Germinal center (tissue), 1 donor: ENCODE measurements at places on chromosomes 7 and 10.

DNA sequence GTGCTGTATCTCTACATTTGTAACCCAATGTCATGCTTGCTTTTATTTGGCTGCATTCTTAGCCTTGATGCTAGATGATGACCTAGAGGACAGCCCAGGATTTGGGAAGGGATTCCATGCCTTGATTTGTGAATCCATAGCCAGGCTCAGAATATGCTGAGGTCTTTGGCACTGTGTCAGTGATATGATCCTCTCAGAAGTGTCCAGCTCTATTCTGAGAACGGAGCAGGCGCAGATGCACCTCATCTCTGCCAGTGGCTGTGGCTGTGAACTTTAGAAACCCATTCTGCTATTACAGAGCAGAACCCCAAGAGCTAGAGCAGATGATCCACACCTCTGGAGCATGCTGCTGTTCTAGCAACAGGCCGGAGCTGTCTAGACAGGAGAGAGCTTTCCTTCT, 212.8 kb downstream of the TRIL start:
- no peak for DNase-seq

DNA sequence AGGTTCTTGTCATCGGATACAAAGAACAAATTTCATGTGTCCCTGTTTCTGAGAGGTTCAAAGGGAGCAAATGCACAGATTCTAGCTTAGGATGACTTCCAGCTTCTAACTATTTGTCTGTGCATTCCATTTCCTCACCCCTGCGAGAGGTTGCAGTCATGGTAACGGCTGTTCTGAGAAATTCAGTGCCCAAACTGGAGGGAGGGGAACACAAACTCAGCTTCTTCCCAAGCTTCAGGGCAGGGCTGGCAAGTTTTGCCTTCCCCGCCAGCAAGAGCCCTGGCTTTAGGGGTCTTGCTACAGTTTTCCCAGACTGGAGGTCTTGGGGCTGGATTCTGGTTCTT, 11.1 kb downstream of the FAS start:
- no peak for DNase-seq

DNA sequence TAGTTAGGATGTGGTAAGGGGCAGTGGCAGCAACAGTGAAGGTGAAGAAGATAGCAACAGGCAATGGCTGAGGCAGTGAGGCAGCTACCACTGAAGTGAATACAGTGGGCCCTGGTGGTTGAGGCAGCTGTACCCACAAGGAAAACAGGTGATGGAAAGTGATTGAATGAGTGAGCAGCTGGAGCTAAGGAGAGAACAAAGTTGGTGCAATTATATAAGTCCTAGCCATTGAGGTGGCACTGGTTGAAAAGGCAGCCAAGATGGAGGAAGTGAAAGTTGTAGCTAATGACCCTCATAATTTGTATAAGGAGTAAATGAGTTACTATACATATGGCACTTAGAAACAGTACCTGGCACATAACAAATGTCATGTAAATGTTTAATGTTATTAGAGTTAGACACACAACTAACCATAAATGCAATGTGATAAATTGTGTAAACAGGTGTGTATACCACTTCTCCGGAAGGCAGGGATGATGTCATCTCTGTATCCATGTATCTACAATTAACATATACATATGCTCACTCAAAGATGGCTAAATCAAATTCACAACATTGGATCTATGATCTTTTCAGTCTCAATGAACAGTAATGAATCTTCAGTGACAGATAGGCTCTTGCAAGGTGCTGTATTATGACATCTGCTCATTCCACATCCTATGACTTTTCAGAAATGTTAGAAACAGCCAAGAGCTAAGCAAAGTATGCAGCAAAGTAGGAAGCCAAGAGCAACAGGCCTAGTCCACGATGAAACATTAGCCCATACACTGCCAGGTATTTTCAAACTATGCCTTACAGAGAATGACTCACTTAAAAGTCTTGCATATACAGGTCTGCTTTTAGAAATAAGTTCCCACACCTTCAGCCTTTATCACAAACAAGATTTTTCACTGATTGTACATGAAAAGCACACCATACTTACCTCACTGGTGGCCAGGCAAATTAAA, 10.7 kb downstream of the XPNPEP1 start:
- peak; percentile 83 for DNase-seq

GRCh38 chr10:87761892-87762291, 56.1 kb downstream of the ATAD1 start:
- no peak for DNase-seq

DNA sequence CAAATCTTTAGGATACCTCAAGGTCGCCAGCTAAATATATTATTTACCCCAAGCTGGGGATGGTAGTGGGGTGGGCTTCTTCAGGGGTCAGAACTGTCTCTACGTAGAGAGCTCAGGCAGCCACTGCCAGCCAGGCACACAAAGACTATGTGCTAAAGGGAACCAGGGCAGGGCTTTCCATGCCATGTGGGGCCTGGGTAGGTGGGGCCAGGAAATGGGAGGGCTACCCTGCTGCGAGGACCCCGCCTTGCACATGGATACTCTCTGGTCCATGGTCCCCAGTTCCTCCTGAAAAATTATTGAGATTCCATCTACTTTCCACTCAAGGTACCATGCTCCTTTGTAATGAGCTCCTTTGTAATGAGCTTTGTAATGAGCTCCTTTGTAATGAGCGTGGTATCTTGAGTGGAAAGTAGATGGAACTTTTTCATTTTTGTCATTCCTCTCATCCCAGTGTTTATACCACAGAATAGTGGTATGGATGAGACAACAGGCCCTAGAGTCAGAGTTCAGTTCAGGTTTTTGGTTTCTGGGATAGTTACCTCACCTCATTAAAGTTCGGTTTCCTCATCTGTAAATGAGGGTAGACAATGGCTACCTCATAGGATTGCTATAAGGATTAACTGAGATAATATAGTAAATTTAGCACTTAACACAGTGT, 5.8 kb downstream of the SYNPO2L start:
- no peak for DNase-seq

GRCh38 chr10:49325131-49325915, 26.4 kb downstream of the C10orf71 start:
- DNase-seq = no peak

DNA sequence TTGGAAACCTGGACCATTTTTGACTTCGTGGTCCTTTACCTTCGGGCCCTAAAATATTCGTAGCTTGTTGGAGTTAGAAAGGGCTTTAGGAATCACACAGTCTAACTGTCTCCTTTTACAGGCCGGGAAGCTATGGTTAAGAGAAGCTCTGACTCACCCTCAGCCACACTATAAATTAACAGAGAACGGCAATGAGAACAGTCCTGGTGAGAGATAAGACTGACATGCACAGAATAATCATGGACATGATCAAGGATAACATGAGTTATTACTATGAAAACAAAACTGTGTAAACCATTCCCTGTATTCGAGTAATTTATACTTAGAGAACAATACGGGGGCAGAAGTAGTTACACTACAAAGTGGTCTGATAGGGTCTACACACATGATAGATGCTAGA, 162.5 kb upstream of the MALRD1 start:
- no peak for DNase-seq

DNA sequence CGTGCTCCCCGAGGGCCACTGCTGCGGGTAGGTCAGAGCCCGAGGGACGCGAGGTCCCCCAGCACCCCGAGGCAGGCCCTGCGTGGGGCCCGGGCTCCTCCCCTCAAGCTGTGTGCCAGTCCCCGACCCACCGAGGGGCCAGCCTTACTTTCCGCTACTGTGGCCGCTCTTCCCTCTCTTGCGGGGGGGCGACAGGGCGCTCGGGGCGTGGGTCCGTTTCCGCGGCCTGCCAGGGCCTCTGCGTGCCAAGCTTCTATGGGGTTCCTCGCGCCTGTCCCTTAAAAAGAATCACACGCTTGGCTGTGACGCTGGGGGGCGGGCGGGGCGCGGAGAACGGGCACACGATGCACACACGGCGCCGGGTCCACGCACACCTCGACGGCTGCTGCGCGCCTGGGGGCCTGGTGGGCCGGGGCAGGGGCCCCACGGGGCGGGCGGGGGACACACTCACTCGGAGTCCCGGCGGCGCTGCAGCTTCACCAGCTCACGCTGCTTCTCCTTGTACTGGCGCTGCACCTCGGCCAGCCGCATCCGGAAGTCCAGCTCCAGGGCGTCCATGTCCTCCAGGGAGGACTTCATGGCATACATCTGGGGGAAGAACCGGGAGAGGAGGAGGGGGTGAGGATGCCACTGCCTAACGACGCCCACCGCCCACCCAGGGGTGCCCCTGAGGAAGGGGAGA, 62.0 kb downstream of the TNRC18 start:
- no peak for DNase-seq

GRCh38 chr10:124725171-124725631, 19.0 kb downstream of the FAM53B start:
- DNase-seq = peak; percentile 25

DNA sequence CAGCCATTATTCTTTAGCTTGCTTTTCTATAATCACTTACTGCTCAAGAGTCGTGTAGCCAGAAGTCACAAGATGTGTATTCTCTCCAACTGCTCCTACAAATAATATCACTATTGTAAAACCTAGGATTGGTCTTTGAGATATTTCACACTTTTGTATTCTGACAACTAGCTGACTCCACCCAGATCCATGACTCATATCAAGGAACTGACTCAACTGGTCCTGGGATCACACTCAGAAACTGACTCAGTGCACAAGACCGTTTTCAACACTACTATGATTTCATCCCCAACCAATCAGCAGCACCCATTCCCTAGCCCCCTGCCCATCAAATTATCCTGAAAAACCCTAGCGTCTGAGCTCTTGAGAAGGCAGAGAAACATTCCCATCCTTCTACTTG, 56.5 kb upstream of the ORC5 start:
- DNase-seq = no peak

- DNase-seq = no peak
Measured at GRCh38 chr7:44937426-44937825, 41.4 kb downstream of the MYO1G start.

DNA sequence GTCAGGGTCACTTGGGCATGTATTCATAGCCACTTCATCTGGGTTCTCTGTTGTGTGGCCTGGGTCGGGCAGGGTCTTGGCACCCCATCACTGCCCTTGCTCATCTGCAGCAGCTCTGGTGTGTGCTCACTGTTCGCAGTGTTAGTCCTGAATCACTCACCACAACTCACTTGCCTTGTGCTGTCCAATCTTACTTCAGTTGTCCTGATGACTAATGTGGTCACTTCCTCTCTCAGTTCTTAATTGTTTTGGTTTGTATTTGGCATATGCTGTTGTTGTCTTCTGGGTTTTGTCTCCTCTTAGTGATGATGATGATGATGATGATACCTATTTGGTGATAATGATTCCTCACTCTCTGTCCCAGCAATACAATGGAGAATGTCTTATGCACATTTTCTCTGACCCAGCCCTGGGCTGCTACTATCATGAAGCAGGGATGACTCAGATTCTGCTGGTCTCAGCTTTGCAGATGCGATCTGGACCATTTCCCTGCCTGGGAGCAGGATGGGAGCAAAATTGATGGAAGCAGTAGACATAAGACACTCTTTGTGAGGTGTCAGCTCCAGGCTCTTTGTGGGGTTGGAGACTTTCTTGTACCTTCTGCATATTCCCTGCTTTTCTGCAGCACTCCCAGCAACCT, 17.0 kb downstream of the ADRA2A start:
- no peak for DNase-seq

GRCh38 chr7:29282819-29283414, 88.3 kb downstream of the CHN2 start:
- peak; percentile 59 for DNase-seq

GRCh38 chr7:64877714-64878610, 25.1 kb upstream of the ZNF273 start:
- DNase-seq = no peak

GRCh38 chr7:26166684-26167266, 14.8 kb downstream of the NFE2L3 start:
- no peak for DNase-seq

DNA sequence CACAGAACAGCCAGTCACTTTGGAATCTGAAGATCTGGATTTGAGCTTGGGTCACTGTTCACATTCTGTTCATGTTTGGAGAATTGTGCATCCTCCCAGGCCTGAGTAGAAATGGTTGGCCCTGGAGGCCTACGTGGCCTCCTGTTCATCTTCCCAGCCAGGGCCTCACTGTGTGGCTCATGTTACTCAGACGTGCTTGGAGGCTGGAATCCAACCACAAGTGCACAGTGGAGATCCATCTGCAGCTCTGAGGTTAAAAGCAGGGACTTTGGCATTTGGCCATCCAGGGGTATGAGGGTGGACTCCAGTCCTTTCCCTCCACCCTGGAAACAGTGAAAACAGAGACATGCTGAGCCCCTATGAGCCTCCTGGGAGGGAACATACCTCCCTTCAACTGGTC, 709.0 kb upstream of the IGFBP3 start:
- no peak for DNase-seq

DNA sequence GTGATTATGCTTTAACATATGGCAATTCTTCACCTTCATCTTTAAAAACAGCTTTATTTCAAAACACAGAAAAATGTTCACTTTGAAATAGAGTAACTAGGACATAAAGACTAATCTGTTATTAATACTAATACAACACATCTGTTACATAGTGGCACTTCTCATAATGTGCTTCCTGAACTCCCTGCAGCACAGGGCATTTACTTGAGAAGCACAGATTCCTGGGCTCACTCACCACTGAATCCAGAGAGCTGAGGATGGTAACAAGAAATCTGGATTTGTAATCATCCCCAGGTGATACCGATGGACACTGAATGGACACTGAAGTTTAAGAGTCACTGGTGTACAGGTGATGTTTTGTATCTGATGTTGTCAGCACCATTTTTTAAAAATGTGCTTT, 96.1 kb downstream of the COL28A1 start:
- no peak for DNase-seq

- no peak for DNase-seq
Measured at GRCh38 chr10:8051851-8052257, 2.6 kb upstream of the GATA3 start.

DNA sequence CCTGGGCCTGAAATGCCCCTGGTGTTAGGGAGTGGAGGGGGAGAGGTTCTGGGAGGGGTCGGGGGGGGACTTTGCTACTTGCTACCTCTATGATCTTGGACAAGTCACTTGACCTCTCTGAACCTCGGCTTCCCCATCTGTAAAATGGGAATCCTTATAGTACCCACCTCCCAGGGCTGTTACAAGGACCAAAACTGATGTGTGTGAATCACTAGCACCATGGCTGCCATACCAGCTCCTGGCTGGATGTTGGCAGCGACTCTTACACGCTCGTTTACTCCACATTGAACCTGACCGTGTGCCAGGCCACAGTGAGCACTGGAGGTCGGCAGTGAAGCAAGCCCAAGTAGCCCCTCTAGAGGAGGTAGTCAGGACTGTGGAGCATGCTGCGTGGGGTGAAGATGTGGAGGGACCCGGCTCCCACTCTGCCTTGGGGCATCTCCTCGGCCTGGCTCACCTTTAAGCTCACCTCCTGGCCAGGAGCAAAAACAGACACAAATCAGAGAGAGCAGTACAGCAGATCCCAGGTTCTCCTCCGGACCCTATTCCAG, 28.9 kb downstream of the PPIF start:
- DNase-seq = no peak

DNA sequence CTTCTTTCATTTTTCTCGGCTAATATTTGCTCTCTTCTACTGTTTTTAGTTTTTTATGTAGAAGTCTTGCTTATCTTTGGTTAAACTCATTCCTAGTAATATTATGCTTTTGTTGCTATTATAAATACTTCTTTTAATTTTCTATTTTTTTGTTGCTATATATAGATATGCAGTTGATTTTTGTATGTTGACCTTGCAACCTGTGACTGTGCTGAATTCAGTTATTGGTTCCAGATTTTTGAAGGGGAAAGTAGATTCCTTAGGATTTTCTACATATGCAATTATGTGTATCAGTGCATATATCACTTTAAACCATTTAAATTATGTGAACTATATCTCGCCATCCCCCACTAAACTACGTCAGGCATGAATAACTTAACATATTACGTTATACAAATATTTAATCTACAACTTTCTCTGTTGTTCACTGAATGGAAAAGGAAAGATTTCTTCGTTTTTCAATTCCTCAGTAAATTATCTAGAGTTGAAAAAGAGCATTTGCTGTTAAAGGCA, 71.5 kb downstream of the IDE start:
- no peak for DNase-seq
